ENCODE measurements at places on chromosomes 11 and 22.
A peak's percentile ranks its signal among the peaks of the same experiment; 100 is the strongest.

GRCh38 chr11:130416906-130417305 is 11.5 kb downstream of the ADAMTS8 start:
- no peak for DNase-seq

GRCh38 chr11:122100037-122100755 is 15.8 kb downstream of the BLID start:
- peak; percentile 71 for DNase-seq

GRCh38 chr11:64489831-64490441 is 101.1 kb upstream of the SLC22A12 start:
- DNase-seq, result peak; percentile 71

DNA sequence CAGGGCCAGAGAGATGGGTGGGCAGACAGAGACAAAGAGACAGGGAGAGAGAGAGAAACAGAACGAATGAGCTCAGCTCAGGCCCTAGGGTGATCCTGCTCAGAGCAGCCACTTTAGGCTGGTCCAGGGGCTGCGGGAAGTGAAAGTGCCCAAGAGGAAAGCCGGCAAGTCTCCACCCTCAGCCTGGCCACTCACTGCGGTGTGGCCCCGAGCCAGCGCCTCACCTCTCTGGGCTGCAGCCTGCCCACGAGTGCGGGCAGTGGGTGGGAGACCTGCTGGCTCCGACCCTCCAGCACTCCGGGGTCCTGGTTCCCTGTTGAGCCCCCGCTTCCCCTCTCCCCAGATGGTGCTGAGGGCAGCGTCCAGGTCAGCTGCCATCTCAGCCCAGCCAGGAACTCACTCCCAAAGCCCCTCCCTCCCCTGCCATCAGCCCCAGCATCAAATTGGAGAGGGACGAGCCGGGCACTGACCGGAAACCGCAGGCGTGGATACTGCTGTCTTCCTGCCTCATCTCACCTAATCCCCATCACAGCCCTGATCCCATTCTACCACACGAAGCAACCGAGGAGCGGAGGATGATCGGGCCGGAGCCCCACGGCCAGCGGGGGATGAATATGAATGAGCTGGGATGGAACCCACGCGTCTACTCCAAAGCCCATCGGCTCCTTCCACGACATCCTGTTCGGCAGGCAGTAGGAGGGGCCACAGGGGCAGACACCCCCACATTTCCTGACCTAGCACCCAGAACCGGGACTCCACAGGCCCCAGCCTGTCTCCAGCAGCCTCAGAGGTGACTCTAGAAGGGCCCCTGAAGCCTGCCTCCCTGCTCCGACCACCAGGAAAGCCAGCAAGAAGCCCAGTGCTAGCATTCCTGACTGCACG is 16.9 kb downstream of the ELFN2 start:
- DNase-seq, result no peak

- DNase-seq, result no peak
These were observed 8.0 kb downstream of the POU2AF1 start for GRCh38 chr11:111370902-111371578.

- peak; percentile 43 for DNase-seq
These were observed 60.4 kb downstream of the SFI1 start for GRCh38 chr22:31556627-31557203.

DNA sequence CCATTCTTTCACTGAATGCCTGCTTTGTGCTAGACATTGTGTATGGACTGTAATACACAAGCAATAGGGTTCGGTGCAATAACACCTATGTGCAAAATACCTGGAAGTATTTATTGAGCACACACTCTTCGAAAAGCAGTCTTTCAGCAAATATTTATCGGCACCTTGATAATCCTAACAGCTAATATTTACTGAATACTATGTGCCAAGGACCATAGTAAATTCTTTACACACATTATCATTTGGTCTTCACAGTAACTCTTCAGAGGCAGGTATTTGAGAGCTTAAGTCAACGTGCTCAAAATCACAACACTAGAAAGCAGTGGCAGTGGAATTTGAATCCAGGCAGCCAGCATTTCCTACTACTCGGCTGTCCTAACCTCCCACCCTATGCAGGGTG is 2.2 kb downstream of the B3GNT6 start:
- DNase-seq, result no peak

Data from Ammon's horn (tissue), 1 donor.